ENCODE measurements at places on chromosomes 4 and X.

GRCh38 chr4:77819404-77819842 is 255 bp upstream of the CNOT6L start:
- DNase-seq = no peak

DNA sequence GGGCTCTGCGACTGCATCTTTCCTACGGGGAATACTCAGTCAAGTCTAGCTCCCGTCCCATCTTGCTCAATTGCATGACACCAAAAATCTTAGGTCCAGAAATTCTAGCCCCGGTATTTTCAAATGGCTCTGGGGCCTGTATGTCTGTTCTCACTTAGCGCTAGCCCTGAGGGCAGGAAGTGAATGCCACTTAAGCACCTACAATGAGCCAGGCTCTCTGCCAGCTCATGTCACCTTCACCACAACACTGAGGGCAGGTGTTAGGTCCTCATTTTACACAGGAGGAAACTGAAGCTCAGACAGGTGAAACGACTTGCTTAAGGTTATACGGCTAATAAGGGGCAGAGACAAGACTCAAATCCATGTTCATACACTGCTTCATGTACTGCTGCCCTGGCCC is 282.8 kb downstream of the PPP1R2C start:
- no peak for DNase-seq

- DNase-seq = no peak
These were observed 99.1 kb downstream of the KDM6A start for GRCh38 chrX:44972132-44972531.

- no peak for DNase-seq
These were observed 5.8 kb downstream of the NKX6-1 start for GRCh38 chr4:84493092-84493850.

DNA sequence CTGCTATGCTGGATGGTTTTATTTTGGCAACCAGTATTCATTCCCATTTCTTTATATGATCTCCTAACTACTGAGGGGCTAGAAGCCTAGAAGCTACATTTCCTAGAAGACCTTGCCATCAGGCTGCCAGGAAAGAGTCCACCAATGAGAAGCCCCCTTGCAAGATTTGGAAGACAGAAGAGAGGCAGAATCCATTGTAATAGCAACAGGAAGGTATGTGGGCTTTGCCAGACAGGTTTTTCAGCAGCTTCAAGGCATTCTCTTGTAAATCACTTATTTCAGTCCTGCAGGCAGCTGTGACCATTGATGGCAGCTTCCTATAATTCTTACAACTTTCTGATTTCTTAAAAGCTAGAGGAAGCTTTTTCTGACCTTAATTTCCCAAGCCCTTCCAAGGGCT is 148.3 kb upstream of the NHS start:
- DNase-seq = no peak

- peak; percentile 24 for DNase-seq
These were observed 247.1 kb upstream of the PITX2 start for GRCh38 chr4:110869862-110870572.

DNA sequence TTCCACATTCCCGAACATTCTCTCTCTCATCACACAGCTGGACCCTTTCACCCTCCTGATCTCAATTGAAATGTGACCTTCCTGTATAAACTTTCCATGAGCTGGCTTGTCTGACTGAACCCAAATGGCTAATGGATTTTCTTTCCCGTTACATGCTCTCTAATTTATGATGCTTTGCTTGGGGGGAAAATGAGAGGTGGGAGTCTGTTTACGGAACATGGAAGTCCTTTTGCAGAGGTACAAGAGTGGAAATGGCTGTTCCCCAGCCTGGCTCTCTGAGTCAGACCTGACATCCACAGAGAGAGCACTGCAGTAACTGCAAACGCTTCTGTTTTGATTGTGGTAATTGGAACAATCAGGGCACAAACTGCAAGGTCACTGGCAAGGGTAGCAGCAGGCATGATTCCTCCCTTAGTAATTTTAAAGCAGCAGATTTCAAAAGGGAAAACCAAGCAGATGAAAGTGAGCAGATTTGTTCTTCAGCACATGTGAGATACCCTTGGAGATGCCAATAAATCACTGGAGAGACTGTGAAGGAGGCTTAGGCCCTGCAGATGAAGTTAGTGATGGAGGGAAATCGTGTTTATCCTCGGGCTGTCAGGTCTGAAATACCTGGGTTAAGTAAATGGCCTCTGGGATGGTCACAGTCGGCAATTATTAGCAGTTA is 83.9 kb downstream of the SNCA start:
- no peak for DNase-seq

GRCh38 chrX:17567187-17567586 is 170.1 kb upstream of the SCML1 start:
- no peak for DNase-seq

DNA sequence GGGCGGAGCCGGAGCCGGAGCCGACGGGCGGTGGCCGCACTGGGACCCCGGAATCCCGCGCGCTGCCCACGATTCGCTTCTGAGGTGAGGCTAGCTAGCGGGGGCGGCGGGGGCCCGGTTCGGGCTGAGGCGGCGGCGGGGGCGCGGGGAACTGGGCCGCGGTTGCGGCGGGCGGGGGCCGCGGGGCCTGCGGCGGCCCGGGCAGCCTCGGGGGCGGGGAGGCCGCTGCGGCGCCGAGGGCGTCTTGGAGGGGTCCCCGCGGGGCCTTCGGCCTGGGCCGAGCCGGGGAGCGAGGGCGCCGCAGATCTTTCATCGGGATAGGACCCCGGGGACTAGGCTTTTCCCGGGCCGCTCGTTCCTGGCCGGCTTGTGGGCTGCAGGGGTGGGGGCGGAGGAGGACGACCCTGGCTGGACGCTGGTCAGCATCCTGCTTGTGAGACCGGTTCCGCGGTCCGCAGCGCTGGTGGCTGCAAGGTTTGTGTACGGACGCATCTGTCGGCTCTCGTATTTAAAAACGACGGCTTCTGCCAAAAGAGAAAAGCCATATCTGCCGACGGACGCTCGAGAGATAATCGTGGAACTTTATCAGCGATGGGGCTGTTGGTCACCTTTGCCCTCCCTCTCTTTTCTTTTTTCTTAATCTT is 419 bp downstream of the ADD1 start:
- DNase-seq = peak; percentile 46

DNA sequence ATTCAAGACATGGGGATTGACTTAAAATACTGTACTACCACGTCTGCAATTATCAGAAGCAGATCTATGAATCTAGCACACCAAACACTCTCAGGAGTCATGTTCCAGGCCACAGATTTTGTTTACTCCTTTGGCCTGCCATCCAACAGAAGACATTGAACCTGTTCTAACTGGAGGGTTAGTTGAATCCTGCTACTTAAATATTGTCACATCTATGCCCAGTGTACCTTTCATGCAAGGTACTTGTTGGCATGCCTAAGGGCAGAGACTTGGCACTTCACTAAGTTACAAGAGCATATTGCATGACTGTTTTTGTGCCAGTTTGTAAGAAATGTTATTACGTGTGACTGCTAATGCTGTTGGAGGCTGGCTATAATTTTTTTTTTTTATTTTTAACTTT is 126.9 kb upstream of the BCOR start:
- no peak for DNase-seq

DNA sequence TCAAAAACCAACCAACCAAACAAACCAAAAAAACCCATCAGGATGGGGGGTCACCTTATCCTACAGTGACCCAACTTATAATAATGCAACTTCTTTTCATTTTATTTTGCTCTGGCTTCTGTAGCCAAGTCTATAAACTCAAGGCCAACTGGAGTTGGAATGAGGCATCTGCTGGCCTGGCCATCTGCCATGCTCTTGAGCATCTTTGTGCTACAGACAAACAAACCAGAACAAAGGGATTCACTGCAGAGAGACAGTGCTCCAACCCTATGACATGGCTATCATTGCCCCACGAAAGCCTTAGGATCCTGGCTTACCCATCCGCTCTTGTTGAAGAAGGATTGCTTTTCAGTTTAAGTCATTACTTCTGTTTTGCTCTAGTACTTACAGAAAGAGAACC is 49.2 kb upstream of the SCRG1 start:
- DNase-seq = no peak

- no peak for DNase-seq
These were observed 348.2 kb upstream of the GRIA3 start for GRCh38 chrX:122835886-122836285.

DNA sequence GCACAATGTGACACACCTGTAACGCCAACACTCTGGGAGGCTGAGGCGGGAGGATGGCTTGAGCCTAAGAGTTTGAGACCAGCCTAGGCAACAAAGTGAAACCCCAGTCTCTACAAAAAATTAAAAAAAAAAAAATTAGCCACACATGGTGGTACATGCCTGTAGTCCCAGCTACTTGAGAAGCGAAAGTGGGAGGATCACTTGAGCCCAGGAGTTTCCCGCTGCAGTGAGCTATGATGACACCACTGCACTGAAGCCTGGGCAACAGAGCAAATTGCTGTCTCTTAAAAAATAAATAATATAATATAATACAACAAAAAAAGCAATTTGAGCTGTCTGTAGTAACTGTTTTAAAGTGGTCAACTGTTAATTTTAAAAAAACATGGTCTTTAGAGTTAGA is 13.2 kb downstream of the SPOCK3 start:
- no peak for DNase-seq

- peak; percentile 48 for DNase-seq
These were observed 144.2 kb downstream of the PDLIM5 start for GRCh38 chr4:94595880-94596483.

DNA sequence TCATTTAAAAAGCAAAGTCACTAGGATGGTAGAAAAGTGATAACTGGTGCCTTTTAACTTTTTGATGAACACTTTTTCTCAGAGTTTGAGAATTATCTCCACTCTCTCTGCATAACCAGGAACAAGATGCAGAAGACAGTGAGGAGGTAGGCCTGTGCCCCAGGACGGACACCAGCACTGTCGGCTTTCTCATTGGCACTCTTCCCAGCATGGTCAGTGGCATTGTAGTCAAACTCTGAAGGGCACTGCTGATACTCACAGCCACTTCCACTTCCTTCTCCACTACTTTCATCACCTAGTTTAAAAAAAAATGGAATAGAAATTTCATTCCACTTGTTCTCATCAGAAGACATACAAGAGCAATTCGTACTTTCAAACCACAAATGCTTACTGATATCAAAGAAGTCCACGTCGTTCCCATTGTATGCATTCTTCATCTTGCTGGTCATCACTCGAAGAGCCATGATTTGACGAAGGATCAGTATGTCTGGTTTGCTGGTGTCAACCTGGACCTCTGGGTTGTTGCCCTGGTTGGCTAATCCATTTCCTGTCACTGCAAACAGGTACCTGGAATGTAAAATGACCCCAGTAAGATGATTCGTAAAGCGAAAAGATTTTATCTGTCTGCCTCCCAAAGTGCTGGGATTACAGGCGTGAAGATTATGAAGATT is 84.8 kb upstream of the TFDP3 start:
- no peak for DNase-seq

- no peak for DNase-seq
These were observed 93.6 kb upstream of the CPEB2 start for GRCh38 chr4:14908635-14909034.

GRCh38 chrX:37847733-37848197 is 394 bp upstream of the DYNLT3 start:
- DNase-seq = no peak

- no peak for DNase-seq
These were observed 252.3 kb downstream of the PDHA2 start for GRCh38 chr4:96092151-96092705.

DNA sequence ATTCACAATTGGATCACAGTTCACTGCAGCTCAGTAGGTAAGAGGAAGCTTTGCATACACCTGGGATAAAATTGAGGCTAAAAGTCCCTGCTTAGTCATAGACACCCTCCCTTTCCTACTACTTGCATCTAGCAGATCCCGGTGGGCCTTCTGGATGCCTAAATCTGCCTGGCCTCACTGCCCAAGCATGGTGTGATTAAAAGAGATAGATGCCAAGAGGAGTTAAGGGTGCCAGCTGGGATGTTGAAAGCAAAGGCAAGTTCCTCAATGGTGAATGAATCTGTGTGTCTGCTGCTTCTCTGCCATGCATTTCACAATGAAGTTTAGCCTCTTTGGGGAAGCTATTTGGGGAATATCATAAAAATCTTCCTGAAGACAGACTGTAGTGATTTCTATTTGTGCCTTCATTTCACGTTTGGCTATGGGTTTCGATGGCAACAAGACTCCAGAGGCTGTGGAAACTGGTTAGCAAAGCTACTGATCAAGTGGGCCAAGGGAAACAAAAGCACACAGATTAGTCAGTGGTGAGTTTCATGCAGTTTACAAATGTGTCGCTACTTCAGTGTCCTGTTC is 534.0 kb downstream of the ANKRD50 start:
- DNase-seq = no peak

Data from GM13976 (cell line).